ENCODE measurements at places on chromosomes 7 and 10. TPM values are rescaled to one million over a fixed set of nuclear protein-coding genes. Genes with fewer than 3 reads are reported as not detected.
A peak's percentile ranks its signal among the peaks of the same experiment; 100 is the strongest.

GRCh38 chr7:74655324-74655723 lies 2.2 kb upstream of the GTF2I start:
- no peak for DNase-seq
- peaks cover 25% of the 10 kb centered on the region for H3K4me1 ChIP-seq
- no peak overlapping the region for H3K4me3 ChIP-seq
- H3K27ac ChIP-seq: peak overlapping the region; percentile 97
- H3K27me3 ChIP-seq: no peaks in the 10 kb centered on the region

Gene PNLIPRP3
- 0.46 TPM for polyA plus RNA-seq

Gene DGKI
- polyA plus RNA-seq: 2.4 TPM

DNA sequence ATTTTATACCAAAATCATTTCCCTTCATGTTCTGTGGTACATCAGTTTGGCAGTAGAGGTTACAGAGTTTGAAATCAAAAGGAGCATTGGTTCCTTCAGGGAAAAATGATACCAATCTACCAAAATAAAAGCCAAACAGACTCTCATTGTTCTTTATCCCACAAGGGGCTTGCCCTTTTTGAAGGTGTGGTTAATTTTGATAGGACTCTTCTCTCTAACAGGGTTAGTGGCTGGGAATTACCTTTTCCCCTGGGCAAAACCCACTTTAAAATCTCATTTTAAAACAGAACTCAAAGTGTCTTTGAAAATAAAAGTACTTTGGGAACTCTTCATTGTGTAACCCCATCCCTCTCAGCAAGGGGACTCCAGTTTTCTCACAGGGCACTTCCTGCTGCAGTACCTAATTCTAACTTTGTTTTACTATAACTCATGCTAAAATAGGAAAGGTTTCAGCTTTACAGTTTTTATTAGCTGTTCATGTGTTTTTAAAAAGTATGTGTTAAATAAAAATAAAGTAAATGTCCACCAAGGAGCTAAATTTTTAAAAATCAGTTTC lies 30.6 kb downstream of the SMNDC1 start:
- H3K4me1 ChIP-seq: peaks cover 2% of the 10 kb centered on the region
- H3K36me3 ChIP-seq: no peaks in the 10 kb centered on the region
- H3K27me3 ChIP-seq: no peaks in the 10 kb centered on the region
- DNase-seq: no peak
- H3K4me3 ChIP-seq: no peak overlapping the region

DNA sequence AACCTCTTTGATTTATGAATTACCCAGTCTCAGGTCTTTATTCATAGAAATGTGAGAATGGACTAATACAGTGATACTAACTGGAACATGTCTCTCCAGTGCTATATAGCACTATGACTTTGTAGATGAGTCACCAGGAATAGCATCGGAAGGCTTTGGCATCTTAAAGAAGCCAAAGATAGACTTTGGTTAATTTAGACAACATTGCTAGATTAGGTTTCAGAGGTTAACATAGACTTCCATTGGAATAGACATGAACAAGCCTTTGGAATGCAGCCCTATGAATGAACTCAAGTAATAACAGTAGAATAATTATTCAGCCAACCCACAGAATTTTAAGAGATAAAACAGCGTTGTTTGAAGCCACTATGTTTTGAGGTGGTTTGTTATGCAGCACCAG lies 169.2 kb downstream of the HGF start:
- no peak for DNase-seq
- H3K4me1 ChIP-seq: no peaks in the 10 kb centered on the region
- no peak overlapping the region for H3K27ac ChIP-seq
- H3K27me3 ChIP-seq: no peaks in the 10 kb centered on the region
- no peak overlapping the region for H3K4me3 ChIP-seq

- H3K4me3 ChIP-seq: no peak overlapping the region
- DNase-seq: no peak
- H3K27me3 ChIP-seq: no peaks in the 10 kb centered on the region
- no peak overlapping the region for H3K27ac ChIP-seq
Observed at GRCh38 chr10:63227207-63227895, 94.2 kb downstream of the NRBF2 start.

GRCh38 chr7:37031571-37032257 lies 307.4 kb upstream of the AOAH start:
- H3K4me1 ChIP-seq: peaks cover 17% of the 10 kb centered on the region
- H3K27me3 ChIP-seq: no peaks in the 10 kb centered on the region
- no peak overlapping the region for H3K4me3 ChIP-seq
- peak overlapping the region; percentile 83 for H3K27ac ChIP-seq
- no peaks in the 10 kb centered on the region for H3K36me3 ChIP-seq
- DNase-seq: peak; percentile 93

DNA sequence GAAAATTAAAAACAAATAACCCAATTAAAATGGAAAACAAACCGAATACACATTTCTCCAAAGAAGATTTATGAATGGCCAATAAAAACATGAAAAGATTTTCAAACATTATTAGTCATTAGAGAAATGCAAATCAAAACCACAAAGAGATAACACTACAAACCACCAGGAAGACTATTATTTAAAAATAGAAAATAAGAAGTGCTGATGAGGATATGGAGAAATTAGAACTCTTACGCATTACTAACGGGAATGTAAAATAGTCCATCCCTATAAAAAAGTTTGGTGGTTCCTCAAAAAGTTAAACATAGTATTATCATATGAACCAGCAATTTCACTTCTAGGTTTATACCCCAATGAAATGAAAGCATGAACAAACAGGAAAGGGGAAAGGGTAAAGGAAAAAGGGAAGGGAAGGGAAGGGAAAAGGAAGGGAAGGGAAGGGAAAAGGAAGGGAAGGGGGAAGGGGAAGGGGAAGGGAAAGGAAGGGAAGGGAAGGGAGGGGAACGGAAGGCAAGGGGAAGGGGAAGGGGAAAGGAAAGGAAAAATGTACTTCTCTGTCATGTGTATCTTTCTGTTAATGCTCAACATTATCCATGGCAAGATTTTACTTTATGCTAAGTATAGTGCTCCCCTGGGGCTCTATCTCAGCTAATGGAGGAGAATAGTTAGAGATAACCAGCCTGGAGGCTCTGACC lies 125.3 kb upstream of the RSU1 start:
- H3K27me3 ChIP-seq: no peaks in the 10 kb centered on the region
- H3K4me3 ChIP-seq: no peak overlapping the region
- DNase-seq: no peak
- H3K36me3 ChIP-seq: no peaks in the 10 kb centered on the region
- peaks cover 3% of the 10 kb centered on the region for H3K4me1 ChIP-seq

DNA sequence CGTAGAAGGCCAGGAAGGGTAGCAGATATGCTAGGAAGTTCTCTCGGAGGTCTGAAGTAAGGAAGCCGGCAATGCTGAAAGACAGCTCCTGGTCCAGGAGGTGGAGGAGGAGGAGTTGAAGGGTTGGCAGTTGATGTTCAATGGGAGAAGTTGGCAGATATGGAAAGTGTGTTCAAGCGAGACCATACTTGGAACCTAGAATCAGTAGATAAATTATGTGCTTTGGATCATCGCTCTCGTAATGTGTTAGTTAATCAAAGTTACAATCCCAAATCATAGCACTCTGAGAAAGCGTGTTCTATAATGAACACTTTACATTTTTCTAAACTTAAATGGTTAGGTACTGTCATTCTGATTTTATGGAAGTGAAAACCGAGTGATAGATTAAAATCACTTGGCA lies 152.9 kb downstream of the CELF2 start:
- H3K36me3 ChIP-seq: no peaks in the 10 kb centered on the region
- peaks cover 11% of the 10 kb centered on the region for H3K27me3 ChIP-seq
- no peaks in the 10 kb centered on the region for H3K4me1 ChIP-seq
- no peak overlapping the region for H3K4me3 ChIP-seq

- no peak for DNase-seq
- H3K36me3 ChIP-seq: no peaks in the 10 kb centered on the region
- peaks cover 63% of the 10 kb centered on the region for H3K4me1 ChIP-seq
- H3K27ac ChIP-seq: peak overlapping the region; percentile 93
- no peak overlapping the region for H3K4me3 ChIP-seq
Observed at GRCh38 chr10:102678068-102678400, 33.8 kb downstream of the TRIM8 start.

DNA sequence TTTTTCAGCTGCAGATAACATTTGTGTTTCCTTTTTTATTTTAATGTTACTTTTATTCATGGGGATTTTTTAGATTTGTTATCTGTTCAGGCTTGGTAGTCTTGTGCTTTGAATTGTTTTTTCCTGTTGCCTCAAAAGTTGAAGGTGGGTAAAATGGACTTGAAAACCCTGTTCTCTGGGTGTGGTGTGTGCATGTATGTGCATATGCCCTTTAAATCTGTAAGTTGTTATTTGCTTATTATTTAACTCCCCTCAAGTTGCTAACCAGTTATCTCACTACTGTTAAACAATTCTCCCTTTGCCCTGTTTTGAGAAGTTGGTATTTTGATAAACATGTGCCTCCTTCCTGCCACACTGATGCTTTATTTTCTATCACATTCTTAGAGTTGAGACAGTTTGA lies 30.6 kb downstream of the TSPAN14 start:
- H3K27me3 ChIP-seq: no peaks in the 10 kb centered on the region
- no peak overlapping the region for H3K4me3 ChIP-seq
- no peak overlapping the region for H3K27ac ChIP-seq
- no peaks in the 10 kb centered on the region for H3K36me3 ChIP-seq
- H3K4me1 ChIP-seq: peaks cover 20% of the 10 kb centered on the region
- no peak for DNase-seq
